ENCODE measurements at places on chromosomes 11 and 22.

GRCh38 chr11:959608-960007 lies 33.9 kb downstream of the AP2A2 start:
- DNase-seq, result no peak

- DNase-seq, result no peak
Observed at GRCh38 chr22:31533374-31533773, 37.0 kb downstream of the SFI1 start.

DNA sequence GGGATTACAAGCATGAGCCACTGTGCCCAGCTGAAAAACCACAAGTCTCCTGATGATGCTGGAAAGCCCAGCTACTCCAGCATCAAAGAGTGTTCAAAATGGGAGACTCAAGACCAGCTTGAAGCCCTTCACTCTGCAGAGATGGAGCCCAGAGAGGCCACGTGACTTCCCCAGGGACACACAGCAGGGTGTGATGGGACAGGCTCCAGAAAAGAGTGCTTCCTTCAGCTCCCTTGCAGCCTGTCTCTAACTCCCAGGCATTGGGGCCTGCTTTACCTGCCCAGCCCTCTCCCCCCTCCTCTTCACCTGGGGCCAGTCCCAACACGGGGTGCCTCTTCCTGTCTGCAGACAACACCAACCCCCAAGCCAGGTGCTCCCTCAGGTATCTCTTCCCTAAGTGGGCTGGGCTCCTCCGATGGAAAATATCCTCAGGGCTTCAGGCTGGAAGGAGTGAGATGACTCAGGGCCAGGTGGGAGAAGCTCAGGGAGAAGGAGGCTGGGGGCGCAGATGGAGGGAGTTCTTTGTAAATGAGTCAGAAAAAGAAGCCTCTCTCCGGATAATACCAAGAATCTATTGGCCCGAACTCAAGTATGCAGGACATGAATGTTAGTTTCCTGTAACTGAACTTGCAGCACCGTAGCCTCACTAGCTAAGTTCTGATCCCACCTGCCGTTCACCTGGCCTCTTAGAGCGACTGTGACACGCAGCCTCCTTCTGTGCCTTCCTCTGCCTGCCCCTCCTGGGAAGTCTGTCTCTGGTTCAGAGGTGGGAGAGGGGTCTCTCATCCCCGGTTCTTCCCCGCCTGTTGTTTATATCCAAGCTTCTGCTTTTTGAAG lies 326.6 kb downstream of the MN1 start:
- DNase-seq, result no peak

- no peak for DNase-seq
Observed at GRCh38 chr22:26045051-26045450, 124.2 kb upstream of the SEZ6L start.

GRCh38 chr11:67179892-67180490 lies 60.9 kb downstream of the KDM2A start:
- no peak for DNase-seq

GRCh38 chr11:60830478-60831142 lies 11.3 kb upstream of the CCDC86 start:
- no peak for DNase-seq

DNA sequence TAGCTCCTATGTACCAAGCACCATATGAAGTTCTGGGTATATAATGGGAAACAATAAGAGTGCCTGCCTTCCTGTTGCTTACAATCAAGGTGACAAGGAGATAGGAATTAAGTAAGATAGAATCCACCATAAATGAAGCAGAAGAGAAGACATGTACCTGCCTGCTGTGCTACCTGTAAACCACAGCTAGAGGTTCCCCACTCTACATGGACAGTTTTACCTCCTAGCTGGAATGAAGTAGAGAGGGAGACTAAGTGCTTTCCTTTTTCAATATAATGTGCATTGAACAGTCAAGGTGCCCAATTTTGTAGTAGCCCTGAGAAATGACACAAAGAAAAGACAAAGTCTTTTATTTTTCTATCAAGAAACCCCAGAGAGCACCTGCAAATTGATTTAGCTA lies 984.6 kb downstream of the DLG2 start:
- DNase-seq, result no peak

DNA sequence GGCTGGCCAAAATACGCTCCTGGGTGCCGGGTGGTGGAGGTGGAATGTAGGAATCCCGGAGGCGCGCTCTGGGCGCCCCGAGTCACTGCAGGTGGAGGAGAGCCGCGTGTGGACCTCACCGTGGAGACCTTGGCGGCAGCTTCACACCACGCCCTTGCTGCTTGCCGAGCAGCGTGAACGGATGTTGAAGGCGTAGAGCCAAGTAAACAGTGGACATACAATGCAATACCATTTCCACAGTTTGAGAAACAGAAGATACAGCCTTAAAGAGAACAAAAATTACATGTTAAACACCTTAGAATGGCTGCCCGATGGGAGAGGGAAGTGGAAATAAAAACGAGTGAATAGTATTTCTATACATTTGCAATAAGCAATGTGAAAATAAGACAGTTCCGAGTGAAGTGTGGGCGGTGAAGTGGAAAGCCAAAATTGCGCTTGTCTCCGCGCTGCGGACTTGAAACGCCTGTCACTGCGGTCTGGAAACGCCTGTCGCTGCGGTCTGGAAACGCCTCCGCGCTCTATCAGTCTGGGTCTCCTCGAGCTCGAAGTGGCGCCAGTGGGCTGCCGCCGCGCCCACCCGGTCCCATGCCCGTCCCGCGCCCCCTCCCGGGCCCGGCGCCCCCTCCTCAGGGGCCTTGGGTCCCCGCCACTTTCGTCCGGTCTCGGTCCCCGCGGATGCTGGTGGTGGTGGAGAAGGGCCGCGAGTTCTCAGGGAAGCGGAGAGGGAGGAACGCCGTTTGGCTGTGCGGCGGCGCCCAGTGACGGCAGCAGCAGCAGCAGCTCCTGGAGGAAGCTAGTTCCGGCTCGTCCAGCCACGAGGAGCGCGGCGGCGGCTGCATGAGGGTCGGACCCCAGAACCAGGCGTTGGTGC lies 1.6 kb downstream of the NCR3LG1 start:
- peak; percentile 53 for DNase-seq

GRCh38 chr11:34348919-34349318 lies 8.9 kb downstream of the ABTB2 start:
- no peak for DNase-seq

DNA sequence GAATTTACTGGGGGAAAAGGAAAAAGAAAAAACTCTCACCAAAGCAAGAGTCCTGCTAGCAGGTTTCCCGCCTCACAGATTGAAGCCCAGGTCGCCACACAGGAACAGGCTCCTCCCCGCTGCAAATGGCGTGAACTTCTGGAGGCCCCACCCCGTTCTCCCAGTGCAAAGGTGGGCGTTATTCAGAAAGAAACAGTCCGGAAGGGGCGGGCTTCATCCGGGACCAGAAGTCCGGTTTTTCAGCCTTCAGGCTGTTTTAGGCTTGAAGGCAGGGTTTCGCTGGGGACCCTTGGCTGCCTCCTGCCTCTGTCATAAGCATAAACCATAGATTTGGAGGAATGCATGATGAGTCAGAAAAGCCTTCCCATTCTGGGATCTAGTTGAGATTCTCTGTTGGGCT lies 148.3 kb upstream of the POU2AF2 start:
- no peak for DNase-seq

DNA sequence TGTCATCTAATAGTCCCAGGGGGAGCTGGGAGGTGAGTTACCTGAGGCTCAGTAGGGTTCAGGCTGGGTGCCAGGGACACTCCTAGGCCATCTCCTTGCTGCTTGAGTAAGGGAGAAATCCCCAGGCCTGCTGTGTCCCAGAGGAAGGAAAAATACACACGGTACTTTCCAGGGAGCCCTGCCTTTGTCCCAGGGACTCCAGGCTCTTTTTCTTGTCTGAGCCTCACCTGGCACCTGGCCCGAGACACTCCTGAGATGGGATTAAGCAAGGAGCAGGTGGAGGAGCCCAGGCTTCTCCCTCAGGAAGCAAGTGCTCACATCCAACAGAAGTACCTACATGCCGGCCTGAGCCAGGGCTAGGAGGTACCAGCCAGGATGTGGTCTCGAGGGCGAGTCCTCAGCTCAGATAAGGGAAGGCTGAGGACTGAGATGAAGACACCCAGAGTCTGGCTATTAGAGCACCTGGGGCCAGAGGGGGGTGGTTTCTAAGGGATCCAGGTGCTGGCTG lies 899 bp upstream of the KLHDC7B start:
- DNase-seq, result no peak

- no peak for DNase-seq
Observed at GRCh38 chr11:115201111-115201792, 303.0 kb downstream of the CADM1 start.

DNA sequence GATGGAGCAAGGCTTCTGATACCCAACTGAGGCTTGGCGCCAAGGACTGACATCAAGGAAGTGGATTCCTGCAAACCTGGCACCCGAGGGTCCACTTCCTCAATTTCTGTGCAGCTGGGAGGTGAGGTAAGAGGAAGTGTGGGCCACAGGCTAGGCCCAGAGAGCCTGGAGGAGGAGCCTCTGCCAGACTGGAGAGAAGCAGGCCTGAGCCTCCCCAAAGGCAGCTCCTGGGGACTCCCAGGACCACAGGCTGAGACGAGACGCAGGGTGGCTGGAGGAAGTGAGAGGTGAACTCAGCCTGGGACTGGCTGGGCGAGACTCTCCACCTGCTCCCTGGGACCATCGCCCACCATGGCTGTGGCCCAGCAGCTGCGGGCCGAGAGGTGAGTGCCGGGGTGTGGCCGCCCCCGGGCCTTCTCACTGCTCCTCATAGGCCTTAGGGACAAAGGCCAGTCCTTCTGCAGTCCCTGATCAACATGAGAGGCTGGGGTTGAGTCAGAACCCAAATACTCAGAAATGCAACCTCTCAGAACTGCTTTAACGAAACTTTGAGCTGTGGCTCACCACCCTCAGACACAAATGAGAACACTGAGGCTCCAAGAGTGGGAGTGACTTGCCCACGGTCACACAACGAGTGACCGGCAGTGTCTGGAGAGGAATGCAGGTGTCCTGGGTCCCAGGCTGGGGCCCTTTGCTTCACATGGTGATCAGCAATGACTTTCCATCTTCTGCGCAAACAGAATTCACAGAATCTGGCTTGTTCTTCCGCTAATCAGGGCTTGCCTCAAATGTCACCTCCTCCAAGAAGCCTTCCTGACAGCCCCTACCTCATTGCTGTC lies at the start of gene NCF4:
TSS of gene NCF4 (plus strand) at position 186 of the 839 bp plus-strand sequence. CDS start at position 352, 166 bp downstream.
- no peak for DNase-seq

- no peak for DNase-seq
Observed at GRCh38 chr22:42752230-42752746, 31.6 kb upstream of the A4GALT start.

DNA sequence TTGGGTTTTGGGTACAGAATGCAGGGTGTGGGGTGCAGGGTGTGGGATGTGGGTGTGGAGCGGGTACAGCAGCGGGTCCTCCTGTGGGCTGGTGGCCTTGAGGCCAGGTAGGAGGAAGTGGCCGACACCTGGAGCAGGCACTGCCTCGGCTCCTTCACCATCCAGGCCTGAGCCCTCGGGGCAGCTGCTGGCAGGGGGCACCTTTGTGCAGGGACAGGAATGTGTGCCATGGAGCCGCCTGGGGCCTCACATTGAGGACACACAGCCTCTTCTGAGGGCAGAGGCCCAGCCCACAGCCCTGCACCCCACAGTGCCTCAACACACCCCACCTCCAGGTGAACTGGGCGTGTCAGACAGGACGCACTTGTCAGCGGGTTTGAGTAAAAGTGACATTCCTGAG lies 984.0 kb downstream of the BRD1 start:
- DNase-seq, result no peak

DNA sequence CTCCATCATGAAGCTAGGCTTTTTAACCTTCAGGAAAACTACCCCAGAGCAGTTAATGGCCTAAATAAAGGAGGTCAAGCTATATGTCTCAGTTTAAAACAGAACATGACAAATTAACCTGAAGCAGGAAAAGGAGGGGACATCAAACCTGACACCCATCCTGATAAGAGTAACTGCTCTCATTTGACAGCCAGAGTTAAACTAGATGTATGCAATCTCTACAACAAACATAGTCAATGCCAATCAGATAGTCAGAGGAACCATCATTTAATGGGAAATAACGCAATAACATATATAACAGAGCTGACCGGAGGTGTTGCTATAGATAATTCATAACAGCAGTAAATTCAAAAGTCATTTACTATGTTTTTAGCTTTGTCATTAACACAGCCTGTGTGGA lies 3.1 kb downstream of the ZNF202 start:
- DNase-seq, result no peak

GRCh38 chr11:20980736-20981135 lies 311.4 kb downstream of the NELL1 start:
- no peak for DNase-seq

DNA sequence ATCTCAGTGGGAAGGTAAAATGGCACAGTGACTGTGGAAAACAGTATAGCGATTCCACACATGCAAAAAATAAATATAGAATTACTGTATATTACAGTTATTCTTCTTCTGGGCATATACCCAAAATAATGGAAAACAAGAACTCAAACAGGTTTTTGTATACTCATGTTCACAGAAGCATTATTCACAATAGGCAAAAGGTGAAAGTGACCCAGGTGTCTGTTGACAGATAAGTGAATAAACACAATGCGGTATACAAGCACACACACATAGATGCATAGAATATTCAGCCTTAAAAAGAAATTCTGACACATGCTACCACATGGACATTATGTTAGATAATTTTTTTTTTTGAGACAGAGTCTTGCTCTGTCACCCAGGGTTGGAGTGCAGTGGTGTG lies 233.0 kb downstream of the SWAP70 start:
- no peak for DNase-seq

- DNase-seq, result no peak
Observed at GRCh38 chr11:20226933-20227332, 66.7 kb upstream of the DBX1 start.

- peak; percentile 28 for DNase-seq
Observed at GRCh38 chr11:117189191-117189940, 9.8 kb upstream of the TAGLN start.

GRCh38 chr22:23613193-23613972 lies 18.7 kb downstream of the DRICH1 start:
- DNase-seq, result no peak

GRCh38 chr22:24763872-24764485 lies 10.5 kb downstream of the PIWIL3 start:
- no peak for DNase-seq

DNA sequence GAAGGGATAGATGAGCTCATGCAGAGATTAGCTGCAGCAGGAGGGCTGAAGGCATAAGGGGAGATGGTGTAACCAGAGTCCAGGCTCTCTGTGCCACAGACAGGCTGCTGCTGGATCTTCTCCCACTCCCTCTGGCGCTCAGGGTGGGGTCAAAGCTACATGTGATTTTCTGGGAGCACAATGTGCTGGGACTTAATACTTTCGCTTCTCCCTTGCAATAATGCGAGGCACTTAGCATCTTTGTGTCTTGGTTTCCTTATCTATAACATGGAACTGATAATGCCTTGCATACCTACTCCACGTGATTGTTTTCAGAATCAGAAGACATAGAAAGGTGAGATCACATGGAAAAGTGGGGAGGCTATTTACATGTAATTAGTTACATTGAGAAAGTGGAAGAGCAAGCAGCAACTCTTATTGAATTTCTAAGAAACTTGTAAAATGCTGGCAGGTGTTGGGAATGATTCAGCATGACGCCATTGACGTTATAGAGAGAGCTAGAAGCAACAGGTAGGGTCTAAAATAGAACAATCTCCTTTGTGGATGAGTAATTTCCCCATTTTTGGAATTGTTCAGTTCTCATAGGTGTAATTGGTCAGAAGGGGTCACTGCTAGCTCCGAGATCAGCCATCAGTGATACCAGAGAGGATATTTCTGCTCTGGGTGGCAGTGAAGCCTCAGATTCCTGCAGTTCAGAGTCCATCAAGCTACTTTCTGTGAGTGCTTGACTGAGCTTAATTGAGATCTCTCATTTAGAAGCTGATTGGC lies 8.2 kb upstream of the OR9I1 start:
- no peak for DNase-seq

- DNase-seq, result no peak
Observed at GRCh38 chr11:100759106-100759505, 72.0 kb downstream of the ARHGAP42 start.
